ENCODE measurements at places on chromosomes 2 and 18. TPM values are rescaled to one million over a fixed set of nuclear protein-coding genes. Genes with fewer than 3 reads are reported as not detected.

GRCh38 chr2:124985270-124985669, 960.2 kb downstream of the CNTNAP5 start:
- DNase-seq, result no peak

DNA sequence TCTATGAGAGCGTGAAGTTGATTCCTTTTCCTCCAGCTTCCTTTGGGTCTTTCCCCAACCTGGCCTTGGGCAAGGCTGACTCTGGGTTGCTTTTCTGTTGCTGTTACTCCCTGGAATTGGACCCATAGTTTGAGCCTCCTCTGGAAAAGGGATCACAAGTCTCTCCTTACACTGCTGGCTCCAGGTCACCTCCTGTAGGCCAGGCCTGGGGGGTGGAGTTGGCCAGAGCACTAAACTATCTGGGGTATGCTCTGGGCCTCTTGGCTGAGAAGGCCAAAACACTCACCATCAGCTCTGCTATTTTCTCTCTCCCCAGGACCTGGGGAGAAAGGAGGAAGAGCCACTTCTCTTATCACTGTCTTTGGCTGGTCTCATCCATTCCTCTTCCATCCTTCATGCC, 56.5 kb upstream of the NCOA1 start:
- peak; percentile 61 for DNase-seq

DNA sequence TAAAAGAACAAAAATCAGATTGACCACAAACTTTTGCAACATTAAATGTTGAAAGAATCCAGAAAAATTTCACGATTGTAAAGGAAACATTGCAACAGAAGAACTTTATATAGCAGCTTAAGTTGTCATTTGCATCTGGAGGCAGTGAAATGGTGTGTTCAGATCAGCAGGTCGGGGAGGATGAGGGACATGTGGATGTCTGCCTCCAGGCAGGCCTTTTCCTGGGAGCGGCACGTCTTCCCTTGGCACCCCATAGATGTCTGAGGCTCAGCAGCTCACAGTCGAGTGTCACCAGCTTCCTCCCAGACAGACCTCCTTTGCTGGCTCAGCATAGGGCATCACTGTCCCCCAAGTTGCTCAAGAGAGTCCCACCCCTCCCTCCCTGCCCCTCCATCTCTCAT, 44.3 kb upstream of the ASB1 start:
- DNase-seq, result no peak

DNA sequence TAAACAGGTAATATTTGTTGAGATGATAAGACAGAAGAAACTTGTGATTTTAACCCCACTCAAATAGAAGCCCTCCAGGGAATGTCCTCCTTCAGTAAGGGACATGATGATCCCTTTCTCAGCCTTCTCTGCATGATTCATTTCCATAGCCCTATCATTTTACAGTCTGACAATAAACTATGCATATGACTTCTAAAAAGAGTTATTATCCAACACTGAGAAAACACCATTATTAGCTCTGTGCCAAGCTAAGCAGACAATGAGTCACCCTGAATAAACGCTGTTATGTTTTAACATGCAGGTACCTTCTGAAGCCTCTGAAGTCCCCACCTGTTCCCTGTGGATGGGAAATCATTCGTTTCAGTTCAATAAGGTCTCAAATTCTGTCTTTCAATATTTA, 54.7 kb downstream of the DTNB start:
- peak; percentile 41 for DNase-seq

DNA sequence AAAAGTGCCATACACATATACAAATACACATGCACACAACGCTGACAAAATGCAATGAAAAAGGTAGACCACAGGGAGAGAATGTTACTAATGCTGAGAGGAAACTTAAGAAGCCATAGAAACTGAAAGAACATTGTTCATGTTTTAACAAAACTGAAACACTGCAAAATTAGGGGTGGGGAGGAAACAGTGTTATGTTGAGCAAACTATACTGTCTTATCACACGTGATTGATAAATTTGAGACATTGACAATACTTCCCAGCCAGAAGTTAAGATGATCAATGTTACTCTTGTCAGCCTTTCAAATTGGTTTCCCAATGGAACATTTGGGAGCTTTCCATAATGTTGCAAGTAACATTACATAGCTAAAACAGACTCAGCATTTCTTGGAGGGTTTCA, 165.5 kb downstream of the L3MBTL4 start:
- DNase-seq, result no peak

DNA sequence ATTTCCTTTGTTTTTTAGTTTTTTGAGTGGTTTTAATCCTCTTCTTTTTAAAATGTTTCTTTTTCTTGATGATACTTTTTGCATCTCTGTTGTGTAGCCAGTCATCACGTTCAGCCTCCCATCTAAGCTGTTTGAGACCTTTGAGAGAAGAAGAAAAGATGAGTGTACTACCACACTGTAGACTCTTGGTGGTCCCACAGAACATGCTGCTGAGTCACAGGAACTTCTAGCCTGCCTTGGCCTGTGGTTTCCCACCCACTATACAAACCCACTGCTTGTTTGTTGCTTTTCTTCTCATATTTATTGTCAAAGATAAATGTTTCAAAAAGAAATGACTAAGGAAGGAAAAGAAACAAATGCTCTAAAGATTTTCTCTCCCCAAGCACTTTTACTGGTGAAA, 5.5 kb downstream of the CEBPZOS start:
- no peak for DNase-seq

- no peak for DNase-seq
Measured at GRCh38 chr18:2881840-2882195, 35.0 kb downstream of the EMILIN2 start.

DNA sequence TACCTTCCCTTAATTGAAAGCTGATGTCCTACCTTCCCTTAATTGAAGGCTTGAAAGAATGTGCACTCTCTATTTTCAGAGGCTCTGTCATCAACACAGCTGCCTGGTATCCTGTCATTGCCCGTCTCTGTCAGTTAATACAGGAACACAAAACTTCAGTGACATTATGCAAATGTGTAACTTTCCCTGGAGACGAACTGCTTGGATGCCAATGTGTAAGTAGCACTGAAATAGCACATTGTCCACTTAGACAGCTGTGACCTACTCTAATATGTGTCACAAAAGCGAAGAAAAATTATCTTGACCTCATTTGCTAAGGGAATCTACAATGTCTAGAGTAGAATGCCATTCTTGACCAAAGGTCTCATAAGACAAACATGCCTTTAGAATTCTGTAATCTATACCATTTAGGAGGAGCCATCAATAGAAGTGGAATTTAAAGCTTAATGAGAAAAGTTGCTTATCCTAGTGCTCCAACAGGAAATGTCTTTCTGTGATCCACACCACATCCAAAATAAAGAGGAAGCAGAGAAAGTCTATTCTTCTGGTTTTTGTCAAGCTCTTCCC, 138.1 kb downstream of the BARD1 start:
- peak; percentile 46 for DNase-seq

DNA sequence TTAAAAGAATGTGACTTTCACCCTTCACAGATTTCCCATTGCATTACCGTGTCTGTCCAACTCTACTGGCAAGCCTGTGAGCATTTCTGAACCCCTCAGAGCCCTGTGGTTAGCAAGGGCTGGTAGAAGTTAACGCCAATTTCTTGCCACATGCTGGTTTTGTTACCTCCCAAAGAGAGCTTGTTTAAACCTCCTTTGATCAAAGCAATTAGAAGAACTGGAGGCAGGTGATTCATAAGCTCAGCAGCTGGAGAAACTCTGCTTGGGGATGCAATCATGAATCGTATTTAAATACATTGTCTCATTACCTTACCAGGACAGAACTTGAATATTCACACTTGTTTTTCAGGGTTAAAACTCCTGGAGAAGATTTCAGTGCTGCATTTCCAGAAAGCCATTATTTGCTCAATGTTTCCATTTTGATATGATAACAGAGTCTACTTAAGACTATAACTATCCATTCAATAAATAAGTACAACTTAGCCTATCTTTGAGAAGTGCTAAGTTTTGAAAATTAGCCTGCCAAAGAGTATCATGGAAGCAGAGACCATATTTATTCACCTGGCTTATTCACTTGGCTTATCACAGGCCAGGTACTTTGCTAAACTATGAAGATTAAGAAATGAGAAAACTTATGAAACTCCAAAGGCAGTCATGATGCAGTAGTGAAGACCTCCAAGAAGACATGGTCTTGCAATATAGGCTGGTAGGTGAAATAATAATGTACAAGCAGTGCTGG, 292.8 kb downstream of the INSIG2 start:
- DNase-seq, result no peak

GRCh38 chr2:128490881-128491691, 172.4 kb upstream of the HS6ST1 start:
- DNase-seq, result no peak

DNA sequence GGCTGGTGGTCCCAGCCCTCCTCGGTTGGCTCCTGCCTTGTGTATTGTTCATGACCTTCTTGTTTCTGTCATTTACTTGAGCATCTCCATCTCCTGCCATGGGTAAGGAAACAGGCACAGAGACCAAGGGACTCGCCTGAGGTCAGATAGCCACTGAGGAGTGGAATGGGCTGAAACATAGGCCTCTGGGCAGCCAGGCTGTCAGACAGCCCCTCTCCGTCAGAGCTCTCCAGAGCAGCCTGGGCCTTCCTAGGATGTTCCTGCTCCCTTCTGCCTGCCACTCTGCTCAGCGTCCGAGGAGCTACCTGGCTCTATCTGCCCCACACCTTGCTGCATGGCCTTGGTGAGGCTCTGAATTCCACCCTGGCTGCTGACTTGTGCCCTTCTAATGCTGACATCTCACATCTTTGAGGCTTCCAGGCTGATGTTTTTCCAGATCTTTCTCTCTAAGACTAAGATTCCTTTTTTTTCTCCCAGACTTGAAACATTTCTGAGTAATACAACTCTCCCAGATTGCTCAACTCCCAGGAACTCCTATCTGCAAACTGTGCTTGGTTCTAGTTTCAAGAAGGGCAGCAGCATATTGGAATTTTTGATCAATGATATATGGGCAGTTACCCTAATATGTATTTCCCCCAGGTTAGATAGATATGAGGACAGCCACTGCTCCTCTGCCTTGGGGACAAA, 67.7 kb downstream of the MCFD2 start:
- DNase-seq, result no peak

GRCh38 chr2:201257381-201257955, 2.9 kb upstream of the CASP8 start:
- no peak for DNase-seq

DNA sequence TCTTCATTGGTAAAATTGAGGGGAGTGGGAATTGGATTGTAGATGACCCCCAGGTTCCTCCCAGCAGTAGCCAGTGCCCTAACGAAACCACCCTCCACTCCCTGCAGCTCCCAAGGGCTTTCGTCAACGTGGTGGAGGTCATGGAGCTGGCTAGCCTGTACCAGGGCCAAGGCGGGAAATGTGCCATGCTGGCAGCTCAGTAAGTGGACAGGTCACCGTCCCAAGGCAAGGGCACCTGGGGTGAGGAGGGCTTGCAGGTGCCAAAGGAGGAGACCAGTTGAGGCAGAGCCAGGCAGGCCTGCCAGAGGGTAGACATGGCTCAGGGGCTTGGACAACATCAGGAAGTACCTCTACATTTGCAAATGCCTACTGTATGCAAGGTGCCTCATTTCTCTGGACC, 122.6 kb upstream of the PPP1CB start:
- no peak for DNase-seq

DNA sequence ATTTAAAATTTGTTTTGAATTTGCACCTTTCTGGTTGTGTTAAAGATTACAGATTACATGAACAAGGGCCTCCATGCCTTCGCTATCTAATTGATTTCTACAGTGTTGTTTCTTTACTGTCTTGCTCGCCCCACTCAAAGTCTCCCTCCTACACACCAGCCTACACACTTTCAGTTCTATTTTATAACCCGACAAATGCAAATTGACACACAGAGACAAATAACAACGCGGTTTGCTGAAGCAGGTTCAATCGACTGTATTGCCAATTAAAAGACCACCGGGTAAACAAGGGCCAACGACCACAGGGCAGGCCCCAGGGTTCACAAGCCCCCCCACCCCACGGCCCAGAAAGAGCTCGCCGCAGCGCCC, 869 bp downstream of the STARD7 start:
- peak; percentile 38 for DNase-seq

- DNase-seq, result peak; percentile 7
Measured at GRCh38 chr2:27041752-27042151, 9.0 kb downstream of the TMEM214 start.

GRCh38 chr18:23572012-23572411, 14.3 kb downstream of the NPC1 start:
- no peak for DNase-seq

- DNase-seq, result no peak
Measured at GRCh38 chr2:885230-886071, 65.2 kb upstream of the SNTG2 start.

DNA sequence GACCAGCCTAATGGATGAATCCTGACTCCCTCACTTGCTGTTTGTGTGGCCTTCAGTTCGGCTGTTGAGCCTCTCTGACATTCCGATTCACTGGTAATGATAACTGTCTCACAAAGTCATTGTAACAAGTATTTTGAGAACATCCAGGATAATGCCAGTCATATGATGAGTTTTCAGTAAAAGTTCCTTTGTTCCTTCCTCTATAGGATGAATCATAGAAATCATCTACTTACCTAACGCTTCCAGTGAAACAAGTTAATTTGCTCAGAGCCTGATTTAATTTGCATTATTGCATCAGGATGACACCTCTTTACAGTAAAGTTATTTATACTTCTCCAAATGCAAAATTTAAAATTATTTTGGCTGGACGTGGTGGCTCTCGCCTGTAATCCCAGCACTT, 32.0 kb downstream of the RAB31 start:
- DNase-seq, result no peak

GRCh38 chr18:22753130-22753831, 179.8 kb upstream of the RBBP8 start:
- DNase-seq, result no peak

- no peak for DNase-seq
Measured at GRCh38 chr18:79466591-79466990, 70.9 kb downstream of the NFATC1 start.

- no peak for DNase-seq
Measured at GRCh38 chr2:111678651-111679050, 205.3 kb downstream of the ANAPC1 start.

DNA sequence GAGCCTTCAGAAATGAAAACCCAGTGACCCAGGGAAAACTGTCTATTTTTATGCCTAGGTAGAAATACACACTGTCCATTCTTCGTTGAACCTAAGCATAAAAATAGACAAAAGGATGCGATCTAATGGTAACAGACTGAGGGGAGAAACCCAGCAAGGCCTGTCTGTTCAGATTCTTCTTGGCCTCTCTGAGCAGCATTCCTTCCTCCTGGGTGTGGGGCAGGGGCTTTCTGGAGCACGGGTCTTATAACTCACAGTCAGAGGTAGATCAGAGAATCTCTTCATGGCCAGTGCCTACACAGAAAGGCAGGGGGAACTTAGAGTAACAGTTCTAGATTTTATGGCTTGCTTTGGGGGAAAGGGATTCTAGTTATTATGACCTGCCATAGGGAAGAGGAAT, 56.0 kb downstream of the PKDCC start:
- no peak for DNase-seq

- DNase-seq, result no peak
Measured at GRCh38 chr2:240919786-240920782, 13.9 kb downstream of the CROCC2 start.

GRCh38 chr18:44497757-44498490, 182.8 kb upstream of the SETBP1 start:
- DNase-seq, result peak; percentile 62

- no peak for DNase-seq
Measured at GRCh38 chr18:64566456-64566855, 417.6 kb upstream of the LINC00305 start.

The HNRNPLL gene
- 47.9 TPM for total RNA-seq

The DHRS9 gene
- total RNA-seq, result 1.6 TPM

The VWA3B gene
- 0.10 TPM for total RNA-seq

The BOLL gene
- 2.8 TPM for total RNA-seq

The SH3RF3 gene
- 10.1 TPM for total RNA-seq

The LRRC30 gene
- 2.7 TPM for total RNA-seq

The ESPNL gene
- total RNA-seq, result 1.0 TPM

The MYO3B gene
- 1.8 TPM for total RNA-seq

The CERKL gene
- total RNA-seq, result not detected

The TEKT4 gene
- total RNA-seq, result not detected
